ENCODE measurements at places on chromosomes 16 and 17.

DNA sequence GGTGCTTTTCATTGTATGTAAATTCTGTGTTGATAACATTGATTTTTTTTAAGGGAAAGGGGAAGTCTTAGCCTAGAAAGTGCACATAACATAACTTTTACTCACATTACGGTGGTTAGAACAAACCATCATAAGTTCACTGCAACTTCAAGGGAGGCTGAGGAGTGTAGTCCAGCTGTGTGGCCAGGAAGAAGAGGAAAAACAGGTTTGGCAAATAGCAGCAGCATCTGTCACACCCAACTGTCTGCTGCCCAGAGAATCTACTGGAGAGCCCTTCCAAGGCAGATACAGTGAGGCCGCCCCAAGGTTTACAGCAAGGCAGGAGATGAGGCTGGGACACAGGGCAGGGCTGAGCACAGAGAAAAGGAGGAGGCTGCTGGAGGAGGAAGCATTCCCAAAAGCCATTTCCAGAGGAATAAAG lies 60.6 kb downstream of the AIPL1 start:
- DNase-seq, result no peak

GRCh38 chr17:68972119-68972704 lies 17.0 kb upstream of the ABCA8 start:
- DNase-seq, result no peak

DNA sequence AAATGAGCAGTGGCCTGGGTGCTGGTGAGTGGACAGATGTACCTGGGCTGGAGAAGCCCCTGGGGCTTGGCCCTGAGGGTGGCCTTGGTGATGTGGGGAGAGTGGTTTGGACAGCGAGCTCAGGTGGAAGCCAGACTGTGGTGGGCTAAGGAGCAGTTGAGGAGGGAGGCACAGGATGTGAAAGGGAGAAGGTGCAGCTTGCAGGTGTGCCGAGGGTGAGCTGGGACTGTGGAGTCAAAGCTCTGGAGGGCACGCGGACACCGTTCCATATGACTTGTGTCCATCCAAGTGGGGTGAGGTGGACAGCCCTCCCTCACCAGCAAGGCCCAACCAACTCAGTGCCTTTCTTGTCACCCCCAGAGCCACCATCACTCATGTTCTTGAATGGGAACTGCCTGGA lies 170.8 kb upstream of the ZNF267 start:
- no peak for DNase-seq

GRCh38 chr17:17170346-17170985 lies 35.7 kb downstream of the PLD6 start:
- DNase-seq, result no peak

- DNase-seq, result no peak
Measured at GRCh38 chr16:83908798-83909197, 9.9 kb downstream of the MLYCD start.

- DNase-seq, result no peak
Measured at GRCh38 chr17:44942456-44942855, 5.1 kb downstream of the KIF18B start.

DNA sequence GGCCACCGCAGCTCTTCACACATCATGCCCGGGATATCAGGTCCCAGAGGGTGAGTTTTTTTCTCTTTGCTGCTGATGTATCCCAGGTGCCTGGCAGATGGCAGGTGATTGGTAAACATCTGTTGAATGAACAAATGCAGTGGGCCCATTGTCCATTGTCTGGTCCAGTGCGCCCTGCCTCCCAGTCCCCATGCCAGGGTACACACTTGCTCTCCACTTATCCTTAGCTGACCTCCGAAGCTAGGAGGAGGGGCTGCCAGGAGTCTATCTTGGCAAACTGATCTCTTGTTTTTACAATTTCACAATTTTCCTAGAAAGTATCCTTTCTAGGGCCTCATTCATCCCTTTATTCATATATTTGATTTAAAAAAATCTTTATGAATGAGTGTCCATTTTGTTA lies 196.0 kb downstream of the RAB11FIP4 start:
- DNase-seq, result no peak

DNA sequence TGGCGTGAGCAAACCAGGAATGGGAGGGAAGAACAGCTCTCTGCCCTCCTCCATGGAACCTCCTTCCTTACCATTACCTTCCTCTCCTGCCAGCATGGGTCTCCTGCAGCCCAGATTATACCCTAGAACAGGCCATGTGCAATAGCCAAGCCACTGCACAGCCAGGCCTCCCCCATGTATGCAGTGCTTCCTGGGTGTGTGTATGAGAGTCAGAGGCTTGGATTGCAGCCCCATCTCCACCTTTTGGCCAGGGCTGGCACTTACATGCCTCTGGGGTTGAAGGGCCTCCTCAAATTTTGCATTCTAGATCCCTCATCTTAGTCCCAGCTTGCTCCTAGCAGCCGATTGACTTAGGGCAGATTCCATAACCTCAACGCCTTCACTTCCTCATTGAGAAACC lies 133.7 kb downstream of the GSG1L start:
- no peak for DNase-seq

DNA sequence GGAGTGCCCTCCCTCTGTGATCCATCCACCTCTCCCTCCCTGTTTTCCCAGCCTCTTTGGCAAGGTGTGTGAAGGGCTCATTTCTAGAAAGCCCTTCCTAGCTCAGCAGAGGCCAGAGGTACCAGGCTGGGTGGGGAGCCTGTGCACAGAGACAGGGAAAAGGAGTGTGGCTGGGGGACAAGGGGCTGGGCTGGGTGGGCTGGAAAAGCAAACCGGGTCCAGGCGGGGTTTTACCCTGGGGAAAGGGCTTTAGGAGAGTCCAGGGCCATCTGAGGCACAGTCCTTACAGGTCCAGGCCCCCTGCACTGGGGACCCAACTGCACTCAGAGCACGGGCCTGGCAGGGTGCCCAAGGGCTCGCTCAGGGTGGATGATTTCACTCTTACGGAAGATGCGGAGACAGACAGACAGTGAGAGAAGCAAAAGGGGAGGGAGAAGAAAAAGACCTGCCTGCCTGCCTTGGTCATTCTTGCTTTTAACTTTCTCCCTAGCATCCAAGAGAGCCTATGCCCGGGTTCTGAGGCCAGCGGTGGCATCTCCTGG lies 7.0 kb downstream of the CRHR1 start:
- DNase-seq, result no peak

- DNase-seq, result no peak
Measured at GRCh38 chr16:77939968-77940367, 82.4 kb upstream of the CLEC3A start.

DNA sequence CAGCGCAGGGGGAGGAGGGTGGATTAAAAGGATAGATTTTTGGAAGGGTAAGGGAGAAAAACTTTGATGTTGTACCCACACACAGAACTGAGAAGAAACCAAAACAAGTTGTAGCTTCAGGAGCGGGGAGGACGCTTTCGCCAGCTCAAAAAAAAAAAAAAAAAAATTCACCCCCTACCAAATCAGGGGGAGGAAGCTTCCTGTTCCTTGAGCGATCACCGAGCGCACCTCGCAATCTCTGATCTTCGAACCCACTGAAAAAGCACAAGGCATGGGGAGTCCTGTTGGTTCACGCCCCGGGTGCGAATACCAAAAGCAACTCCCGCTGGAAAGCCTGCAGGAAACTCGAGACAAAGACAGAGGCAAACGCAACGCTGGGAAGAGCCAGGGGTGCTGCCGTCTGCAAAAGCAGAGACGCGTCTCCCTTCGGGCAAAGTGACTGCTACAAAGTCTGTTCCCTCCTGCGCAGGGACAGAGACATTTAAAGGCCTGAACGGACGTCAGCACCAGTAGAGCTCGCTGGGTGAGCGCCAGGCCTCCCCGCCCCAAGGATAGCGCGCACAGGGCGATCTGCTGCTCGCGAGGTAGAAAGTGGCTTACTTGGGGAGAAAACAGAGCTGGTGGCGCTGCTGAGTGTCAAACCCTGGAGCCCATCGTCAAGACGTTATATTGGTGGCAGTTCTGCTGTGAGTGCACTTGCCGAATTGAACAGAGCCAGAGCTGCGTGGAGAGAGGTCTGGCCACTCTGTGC lies 190.4 kb downstream of the USP22 start:
- no peak for DNase-seq

DNA sequence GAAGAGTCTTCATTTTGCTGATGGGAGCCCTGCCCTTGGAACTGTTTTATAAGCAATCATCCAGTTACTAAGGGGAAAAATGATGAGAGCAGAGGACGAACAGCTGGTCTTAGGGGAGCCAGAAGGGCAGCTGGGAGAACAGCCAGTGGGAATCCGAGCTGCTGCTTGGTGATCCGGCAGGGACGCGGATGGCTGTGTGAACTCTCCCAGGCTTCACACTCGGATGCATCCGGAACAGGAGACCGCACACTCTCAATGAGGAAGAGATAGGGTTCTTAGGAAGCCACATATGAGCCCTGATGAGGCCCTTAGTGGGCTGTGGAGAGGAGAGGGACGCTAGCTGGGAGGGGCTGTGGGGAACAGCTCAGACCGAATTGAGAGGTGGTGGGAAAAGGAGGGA lies 5.0 kb upstream of the CACNG5 start:
- DNase-seq, result no peak

- no peak for DNase-seq
Measured at GRCh38 chr17:65783845-65784334, 222.4 kb upstream of the AXIN2 start.

GRCh38 chr16:12747827-12748226 lies 55.9 kb downstream of the CPPED1 start:
- DNase-seq, result no peak

- DNase-seq, result no peak
Measured at GRCh38 chr17:65696739-65697394, 135.4 kb upstream of the AXIN2 start.

- no peak for DNase-seq
Measured at GRCh38 chr17:57584050-57584551, 161.0 kb downstream of the CCDC182 start.

DNA sequence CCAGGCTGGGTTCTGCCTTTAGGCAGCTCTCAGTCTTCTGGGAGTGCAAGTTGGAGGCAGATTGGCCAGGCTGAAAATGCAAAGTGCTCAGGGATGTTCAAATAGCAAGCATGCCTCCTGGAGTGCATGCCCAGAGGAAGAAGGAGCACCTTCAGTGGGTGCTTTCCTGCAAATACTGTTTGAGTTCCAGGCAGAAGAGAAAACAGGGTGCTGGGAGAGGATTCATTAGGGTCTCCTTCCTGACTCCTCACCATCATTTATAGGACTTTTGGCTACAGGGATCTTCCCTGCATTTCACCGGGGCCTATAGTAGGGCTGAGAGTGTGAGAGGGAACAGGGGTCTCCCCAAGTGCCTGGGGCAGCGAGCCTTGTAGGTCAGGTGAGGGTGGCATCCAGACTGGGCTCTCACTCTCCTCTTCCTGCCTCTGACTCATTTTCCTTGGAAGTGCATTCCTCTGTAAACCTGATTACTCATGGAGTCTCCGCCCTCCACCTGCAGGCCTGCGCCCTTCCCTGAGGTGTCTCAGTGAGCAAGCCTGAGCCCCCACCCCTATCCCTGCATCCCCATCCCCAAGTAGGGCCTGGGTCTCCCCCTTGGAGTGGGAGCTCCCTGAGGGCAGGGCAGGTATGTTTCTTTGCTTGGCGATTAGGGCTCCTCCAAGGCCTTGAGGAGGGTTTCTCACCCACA lies 17.1 kb upstream of the TNS4 start:
- no peak for DNase-seq

GRCh38 chr16:66610111-66610820 lies 5.8 kb downstream of the CMTM3 start:
- DNase-seq, result no peak

DNA sequence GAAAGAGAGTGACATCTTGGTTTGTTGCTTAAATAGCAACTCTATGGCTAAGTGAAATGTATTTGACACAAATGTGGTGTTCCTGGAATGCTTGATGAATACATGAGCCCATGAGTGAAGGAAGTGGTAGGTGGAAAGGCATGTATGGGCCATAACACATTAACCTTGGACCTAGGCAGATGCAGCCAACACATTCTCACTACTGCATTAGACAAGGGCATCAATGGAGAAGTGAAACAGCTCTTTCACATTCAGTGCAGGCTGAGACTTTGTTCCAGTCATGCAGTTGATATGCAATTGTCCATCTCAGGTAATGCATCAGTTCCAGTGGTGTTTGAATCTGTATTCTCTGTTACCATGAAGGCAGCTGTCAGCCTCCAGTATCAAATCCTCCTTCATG lies 133.6 kb downstream of the HS3ST3B1 start:
- DNase-seq, result no peak

DNA sequence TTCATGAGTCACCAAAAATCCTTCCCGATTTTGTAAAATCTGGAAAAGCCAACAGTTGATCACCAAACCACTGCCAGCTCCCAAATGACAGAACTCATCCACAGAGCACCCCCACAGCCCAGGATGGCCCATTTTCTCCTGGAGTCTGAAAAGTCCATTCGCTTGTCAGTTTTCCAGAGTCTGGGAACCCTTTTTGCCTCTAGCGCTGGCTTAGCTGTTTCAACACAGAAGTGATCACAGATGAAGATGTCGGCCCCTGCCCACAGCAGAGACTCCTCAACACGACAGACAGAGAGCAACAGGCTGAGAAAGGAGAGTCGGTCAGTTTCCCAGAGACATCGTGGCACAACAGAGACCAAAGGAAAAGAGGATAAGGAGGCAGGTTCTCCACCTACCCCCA lies 66.4 kb downstream of the NXN start:
- DNase-seq, result no peak

DNA sequence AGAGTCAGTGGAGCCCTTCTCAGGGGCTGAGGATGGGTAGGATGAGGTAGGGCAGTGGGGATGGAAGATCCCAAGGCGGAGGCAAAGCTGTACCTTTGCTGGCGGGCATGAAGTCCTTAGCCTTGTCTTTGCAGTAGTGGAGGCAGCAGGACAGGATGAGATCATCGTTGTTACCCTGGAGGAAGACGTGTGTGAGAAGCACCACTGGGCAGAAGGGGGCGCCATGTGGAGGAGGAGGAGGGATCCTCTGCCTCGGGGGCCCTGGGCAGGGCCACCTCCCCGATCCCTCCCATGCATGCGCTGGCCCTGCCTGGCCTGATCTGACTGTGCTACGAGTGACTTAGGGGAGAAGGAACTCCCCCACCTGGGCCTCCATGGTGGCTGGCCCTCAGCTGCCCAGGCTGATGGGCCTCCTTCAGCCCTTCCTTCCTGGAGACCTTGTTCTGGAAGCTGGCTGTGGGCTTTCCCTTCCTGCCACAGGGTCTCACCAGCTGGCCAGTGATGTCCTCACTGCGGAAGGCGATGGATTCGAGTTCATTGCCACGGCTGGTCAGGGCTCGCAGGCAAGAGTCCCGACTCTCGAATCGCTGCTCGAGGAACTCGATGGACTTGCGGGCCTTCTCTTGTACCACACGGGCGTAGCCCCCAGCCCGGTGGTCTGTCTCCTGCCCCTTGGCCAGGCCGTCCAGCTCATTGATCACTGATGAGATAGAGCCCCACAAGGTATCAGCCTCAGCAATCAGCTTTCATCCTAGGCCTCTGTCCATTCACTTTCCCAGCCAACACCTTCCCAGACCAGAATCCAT lies 10.3 kb downstream of the HIC1 start:
- DNase-seq, result no peak

Data from activated T-helper 1 cell treated with Interleukin-2 at 50 U/mL for 16 hours (primary cell).